ENCODE measurements at places on chromosomes 7 and 10. TPM values are rescaled to one million over a fixed set of nuclear protein-coding genes. Genes with fewer than 3 reads are reported as not detected.

DNA sequence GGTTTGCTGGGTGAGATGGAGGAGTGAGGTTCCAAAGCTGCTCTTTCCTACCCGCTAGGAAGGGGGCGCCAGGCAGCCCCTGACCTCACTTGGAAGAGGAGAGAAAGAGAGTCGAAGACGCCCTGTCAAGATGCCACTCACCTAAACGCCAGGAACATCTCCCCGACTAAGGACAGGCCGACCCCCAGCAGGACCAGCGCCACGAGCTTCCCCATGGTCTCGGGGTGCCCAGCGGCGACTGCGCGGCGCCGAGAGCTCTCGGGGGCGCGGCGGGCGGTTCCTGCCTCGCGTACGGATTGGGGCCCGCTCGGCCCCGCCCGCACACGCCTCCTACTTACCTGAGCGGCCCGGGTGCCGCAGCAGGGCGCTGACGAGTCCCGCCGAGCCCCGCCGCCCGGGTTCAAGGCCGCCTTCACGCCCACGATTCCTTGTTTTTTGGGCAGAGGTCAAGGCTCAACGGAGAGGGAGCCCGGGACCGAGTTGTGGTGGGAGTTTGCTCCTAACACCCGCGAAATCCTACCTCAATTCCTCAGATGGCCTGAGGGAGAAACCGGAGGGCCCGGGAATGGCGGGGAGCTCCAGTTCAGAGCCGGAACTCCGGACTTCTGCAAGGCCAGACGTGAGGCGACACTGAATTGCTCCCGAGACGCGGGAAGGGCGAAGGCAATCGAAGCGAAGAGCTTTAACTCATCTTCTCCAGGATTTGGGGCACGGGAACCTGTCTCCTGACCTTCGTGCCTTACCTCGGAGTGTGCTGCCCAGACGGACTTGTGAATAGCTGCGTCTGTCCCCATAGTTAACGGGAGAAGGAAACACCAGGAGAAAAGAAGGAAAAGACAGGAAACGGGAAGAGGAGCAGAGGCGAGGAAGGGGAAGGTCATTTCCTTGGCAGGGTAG lies at the start of gene PON3:
PON3 (minus strand) TSS at position 240 of the 897 bp plus-strand sequence; CDS start at position 215, 25 bp downstream.
- no peak for DNase-seq

POLR2J3 gene
- total RNA-seq = 35.2 TPM

DNA sequence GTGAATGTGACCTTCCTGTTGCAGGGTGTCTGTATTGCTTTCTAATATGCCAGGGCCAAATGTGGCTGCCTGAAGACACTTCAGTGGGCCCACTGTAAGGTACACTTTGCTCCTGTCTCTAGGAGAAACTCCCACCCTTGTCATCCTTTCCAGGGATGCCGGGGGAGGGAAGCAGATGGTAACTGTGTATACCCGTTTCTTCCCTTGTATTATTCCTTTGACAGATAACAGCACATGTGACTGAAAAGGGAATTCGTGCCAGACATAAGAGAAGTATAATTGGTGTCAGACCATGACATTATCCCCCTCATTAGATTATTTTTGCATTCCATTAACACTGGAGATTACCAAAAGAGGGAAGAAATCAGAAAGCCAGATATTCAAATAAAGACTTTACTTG lies 317.7 kb downstream of the CAMK1D start:
- no peak for DNase-seq

ADIRF gene
- 259 TPM for total RNA-seq

- no peak for DNase-seq
Observed at GRCh38 chr7:131057015-131057793, 270.5 kb upstream of the MKLN1 start.

CALML5 gene
- not detected for total RNA-seq

GRCh38 chr7:25025218-25025671 lies 45.3 kb upstream of the OSBPL3 start:
- DNase-seq = peak; percentile 82

GRCh38 chr10:44035474-44036197 lies 349.3 kb downstream of the CXCL12 start:
- DNase-seq = no peak

- DNase-seq = no peak
Observed at GRCh38 chr7:105244594-105244993, 144.1 kb downstream of the SRPK2 start.

TUBB8 gene
- not detected for total RNA-seq

- no peak for DNase-seq
Observed at GRCh38 chr7:55510621-55511020, 61.7 kb downstream of the VOPP1 start.

GRCh38 chr10:66819691-66820090 lies 106.1 kb upstream of the LRRTM3 start:
- DNase-seq = peak; percentile 42

GRCh38 chr7:326273-326672 lies 36.3 kb downstream of the FOXL3 start:
- no peak for DNase-seq

HOXA2 gene
- total RNA-seq = 1.8 TPM

ACTL6B gene
- total RNA-seq = not detected

- DNase-seq = peak; percentile 6
Observed at GRCh38 chr7:134315679-134316538, 821 bp downstream of the SLC35B4 start.

- DNase-seq = no peak
Observed at GRCh38 chr7:111238886-111239285, 148.0 kb downstream of the LRRN3 start.

- peak; percentile 98 for DNase-seq
Observed at GRCh38 chr7:138752518-138753149, 45.2 kb upstream of the TMEM213 start.

FAM221A gene
- total RNA-seq = 5.6 TPM

DNA sequence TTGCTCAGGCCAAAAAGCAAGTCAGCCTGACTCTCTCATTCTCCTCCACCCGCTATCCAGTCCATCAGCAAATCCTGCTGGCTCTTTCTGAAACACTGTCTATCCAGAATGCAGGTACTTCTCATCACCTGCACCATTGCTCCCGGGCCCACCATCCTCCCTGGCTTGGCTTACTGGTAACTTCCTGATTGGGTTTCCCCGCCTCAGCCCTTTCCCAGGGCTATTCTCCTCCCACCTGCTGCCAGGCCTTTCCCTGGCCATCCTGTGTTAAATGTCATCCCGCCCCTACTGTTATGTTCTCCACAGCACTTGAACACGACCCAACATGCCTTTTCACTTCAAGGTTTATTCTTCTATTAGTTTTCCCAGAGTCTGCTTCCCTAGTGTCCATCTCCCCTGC lies 124.0 kb downstream of the CNNM2 start:
- DNase-seq = no peak

GRCh38 chr7:87209295-87209924 lies 10.1 kb downstream of the TMEM243 start:
- no peak for DNase-seq

DNA sequence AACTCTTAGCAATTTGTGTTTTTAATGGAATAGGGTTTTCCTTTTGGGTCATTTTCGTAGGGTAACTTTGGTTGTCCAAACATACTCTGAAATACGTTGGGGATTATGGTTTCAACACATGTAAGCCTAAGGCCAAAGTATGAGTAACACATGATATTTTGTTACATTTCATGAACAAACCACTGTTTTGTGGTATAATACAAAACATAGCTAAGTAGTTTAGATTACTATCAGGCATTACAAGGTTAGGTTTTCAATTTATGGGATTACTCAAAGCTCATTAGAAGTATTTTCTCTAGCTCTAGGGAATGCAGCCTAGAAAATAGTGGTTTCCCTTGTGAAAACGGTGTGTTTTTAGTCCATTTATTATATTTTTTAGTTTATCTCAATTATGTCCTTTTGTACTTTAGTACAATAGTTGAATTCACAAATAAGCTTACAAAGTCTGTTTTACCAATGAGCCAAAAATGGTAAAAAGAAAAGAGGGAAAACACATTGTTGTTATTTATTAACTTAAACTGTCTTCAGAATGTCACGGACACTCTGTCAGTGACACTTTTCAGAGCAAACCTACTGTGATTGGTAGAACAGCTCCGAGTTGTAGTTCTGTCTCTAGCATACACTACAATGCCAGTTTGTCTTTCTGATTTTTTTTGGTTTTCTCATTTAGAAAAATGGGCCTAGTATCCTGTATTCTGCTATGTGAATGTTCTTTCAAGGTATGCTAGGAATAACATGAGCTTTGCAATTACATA lies 473.7 kb downstream of the SUGCT start:
- DNase-seq = peak; percentile 69

SPDYE18 gene
- total RNA-seq = not detected

ACHE gene
- 1.3 TPM for total RNA-seq

PLAC9 gene
- 2.0 TPM for total RNA-seq

DNA sequence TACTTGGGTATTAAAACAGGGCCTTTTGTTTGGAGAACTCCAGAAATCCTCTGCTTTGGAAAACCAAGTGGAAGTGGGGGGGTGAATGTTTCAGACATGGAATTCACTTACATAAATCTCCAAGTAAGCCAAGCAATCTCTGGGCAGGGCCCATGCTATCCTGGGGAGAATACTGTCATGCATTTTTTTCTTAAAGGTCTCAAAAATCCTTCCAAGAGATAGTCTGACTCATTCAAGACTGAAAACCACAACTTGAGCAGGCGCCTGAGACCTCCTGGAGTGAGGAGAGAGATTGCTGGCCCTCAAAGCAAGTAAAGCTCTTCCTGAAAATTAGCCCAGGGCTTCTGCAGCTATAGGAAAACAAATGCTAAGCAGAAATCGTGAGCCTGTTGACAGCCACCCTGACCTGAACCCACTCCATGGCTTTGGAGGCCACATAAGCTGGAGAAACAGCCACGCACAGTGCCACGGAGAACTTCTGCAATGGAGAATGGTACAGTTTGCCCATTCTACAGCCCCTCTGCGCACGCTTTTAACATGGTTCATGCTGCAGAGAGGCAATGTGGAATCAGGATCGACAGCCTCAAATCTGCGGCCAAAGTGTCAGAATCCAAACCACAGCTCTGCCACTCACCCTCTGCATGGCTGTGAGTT lies 203.1 kb upstream of the AUTS2 start:
- no peak for DNase-seq

DNA sequence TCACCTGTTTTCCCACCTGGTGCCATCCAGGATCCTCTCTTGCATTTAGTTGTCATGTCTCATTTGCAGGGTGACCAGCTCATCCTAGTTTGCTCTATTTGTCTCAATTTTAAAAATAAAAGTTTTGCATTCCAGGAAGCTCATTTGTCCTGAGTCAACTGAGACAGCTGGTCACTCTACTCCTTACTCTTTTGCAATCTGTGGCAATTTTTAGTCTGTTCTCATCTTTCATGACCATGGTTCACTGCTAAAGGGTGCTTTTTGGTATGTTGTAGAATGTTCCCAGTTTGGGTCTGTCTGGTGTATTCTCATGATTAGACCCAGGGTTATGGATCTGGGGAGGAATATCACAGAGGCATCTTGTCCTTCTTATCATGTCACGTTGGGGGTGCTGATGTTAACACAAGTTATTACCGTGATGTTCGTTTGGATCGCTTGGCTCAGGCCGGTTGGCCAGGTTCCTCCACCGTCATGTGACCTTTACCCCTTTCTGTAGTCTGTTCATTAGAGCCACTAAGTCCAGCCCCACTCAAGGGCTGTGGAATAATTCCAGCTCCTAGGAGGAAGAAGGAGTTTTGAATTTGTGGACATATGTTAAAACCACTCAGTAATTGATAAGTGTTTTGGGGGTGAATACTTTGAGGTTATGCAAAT lies 103.3 kb upstream of the IGFBP3 start:
- DNase-seq = no peak

GRCh38 chr7:2571409-2571808 lies 12.6 kb downstream of the IQCE start:
- no peak for DNase-seq

FAM25G gene
- not detected for total RNA-seq

HOGA1 gene
- total RNA-seq = 0.15 TPM

EPHA1 gene
- 46.4 TPM for total RNA-seq

DNA sequence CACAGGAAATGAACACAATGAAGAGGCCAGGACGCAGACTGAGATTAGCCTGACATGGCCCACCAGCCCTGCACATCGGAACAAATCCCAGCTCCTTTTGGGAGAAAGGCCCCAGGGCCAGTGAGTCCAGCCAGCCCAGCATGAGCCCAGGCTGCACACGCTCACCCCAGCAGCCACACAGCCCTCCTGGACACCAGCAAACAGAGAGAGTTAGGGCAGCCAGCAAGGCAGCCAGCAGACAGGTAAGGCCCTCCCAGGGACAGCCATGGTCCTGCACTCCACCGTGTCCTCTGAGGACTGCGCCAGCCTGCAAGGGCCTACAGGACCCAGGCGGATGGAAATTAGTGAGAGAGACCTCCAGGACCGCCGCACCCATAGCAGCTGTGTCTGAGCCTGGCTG lies 8.1 kb upstream of the GRID1 start:
- no peak for DNase-seq

GRCh38 chr7:132950725-132951124 lies 131.2 kb downstream of the CHCHD3 start:
- no peak for DNase-seq

DNA sequence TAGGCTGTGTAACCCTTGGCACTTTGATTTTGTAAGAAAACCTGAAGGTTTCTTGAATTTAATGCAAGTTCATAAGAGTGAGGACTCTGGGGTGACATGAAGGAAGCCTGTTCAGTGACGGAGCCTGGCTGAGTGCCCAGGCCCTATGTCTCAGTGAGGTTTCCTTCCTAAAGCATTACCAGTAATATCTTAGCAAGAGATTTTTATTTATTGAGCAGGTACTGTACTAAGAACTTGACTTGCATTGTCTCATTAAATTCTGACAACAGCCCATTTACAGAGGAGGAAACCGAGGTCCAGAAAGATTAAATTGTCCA lies 197.2 kb downstream of the HECW1 start:
- DNase-seq = no peak

COL17A1 gene
- total RNA-seq = 1.6 TPM

DNA sequence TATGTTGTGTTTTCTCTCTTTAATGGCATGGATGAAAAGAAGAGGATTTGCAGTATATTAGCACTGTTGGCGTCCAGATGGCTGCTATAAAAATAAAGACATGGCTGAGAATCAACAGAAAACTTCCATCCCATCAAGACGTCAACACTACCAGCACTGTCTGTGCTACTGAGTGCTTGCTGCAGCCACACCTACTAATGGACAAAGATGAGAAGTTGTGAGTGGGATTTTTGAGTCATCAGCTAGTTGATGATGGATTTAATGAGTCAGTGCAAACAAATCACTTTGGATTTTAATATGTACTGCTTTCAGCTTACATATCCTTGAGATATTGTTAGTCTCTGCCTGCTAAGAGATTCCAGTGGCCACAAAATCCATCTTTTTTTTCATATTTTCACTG lies 631.0 kb upstream of the ANKRD30A start:
- peak; percentile 100 for DNase-seq

DNA sequence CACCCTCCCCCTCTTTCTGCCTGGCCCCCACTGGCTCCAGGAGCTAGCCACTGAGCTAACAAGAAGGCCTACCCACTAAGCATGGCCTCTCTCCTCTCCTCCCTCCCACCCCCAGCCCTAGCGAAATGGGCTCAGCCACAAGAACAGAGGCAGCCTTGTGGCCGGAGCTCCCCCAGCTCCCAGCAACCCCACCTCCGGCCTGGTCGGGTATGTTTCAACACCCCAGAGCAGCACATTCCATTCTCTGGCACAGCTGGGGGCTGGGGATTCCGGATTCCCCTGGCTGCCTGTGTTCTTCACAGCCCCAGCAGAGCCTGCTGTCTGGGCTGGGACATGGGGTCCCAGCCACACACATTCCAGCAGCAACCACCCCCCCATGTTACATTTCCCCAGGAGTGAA lies 9.0 kb downstream of the SFRP5 start:
- no peak for DNase-seq

Measured in PC-3 (cell line).